Stimulated activated CD8-positive, alpha-beta memory T cell treated with anti-CD3 and anti-CD28 coated beads, Interleukin-4, amount 100 ng/mL, for 4 hours (primary cell): ENCODE measurements at places on chromosomes 2 and 18.
A peak's percentile ranks its signal among the peaks of the same experiment; 100 is the strongest.

GRCh38 chr18:25100418-25100817 is 251.5 kb downstream of the ZNF521 start:
- DNase-seq: no peak

DNA sequence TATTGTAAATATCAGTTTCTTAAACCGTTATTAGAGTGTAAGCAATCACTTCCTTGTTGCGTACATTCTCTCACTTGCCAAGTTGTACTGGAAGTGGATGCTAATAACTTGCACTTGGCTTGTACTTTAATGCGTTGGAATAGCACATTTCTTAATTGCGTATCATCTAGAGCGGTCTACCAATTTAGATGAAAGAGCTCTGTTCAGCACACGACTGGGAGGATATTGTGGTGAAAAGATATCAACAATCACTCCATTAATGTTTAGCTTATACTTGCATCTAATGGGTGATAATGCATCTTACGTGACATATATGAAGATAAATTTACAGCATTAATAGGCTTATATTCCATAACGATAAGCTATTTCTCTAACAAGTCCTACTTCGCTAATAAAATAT is 11.7 kb upstream of the TMEFF2 start:
- DNase-seq: no peak

DNA sequence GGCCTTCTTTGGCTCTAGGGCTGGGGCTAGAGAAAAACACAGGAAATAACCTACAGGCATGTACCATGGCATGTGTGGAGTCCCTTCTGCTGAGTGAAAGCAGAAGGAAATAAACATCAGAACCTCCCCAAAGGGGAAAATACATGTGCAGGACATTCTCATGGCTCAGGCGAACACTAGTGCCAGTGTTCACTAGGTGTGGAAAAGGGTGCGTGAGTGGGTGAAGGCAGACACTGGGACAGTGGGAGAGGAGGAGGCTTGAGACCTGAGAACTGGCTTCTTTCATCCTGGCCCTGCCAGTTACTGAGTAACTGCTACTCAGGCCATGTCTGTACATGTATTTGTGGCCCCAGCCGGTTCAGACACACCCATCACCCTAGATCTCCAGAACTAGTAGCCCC is 268.2 kb downstream of the PRKCE start:
- DNase-seq: no peak

DNA sequence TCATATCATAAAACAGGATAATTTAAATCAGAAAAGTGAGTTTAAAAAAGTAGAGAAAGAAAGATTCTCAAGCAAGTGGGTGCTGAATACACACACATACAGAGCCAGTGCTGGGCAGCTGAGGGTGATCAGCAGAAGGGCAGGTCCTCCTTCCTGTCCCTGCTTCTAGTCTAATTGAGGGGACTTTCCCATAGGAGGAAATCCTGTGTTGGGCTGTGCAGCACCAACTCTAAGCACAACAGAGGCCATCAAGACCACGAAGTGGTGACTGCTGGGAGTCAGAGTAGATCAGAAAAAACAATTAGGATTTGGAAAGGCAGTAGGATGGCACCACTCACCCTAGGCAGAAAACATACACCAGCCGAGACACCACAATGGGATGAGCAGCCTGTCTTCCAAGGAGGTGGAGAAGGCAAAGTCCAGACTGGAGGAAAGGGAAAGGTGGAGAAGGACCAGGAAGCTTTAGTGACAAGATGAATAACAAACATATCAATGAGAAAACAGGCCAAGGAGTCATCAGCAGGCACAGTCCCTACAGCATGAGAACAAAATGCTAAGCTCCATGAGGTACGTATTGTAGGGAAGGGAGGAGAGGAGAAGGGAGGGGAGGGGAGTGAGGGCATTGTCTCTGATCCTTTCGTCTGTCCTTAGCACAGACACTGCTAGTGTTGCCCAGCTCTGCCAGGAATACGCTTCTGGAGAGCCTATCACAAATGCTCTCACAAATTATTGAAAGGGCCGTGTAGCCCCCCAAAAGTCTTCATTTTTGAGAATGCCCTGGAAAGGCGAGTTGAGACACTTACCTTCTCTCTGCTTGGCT is 16.7 kb upstream of the MSGN1 start:
- no peak for DNase-seq

GRCh38 chr2:73870084-73870483 is 22.7 kb upstream of the ACTG2 start:
- no peak for DNase-seq

GRCh38 chr2:218394298-218395089 is 5.2 kb upstream of the CTDSP1 start:
- no peak for DNase-seq

DNA sequence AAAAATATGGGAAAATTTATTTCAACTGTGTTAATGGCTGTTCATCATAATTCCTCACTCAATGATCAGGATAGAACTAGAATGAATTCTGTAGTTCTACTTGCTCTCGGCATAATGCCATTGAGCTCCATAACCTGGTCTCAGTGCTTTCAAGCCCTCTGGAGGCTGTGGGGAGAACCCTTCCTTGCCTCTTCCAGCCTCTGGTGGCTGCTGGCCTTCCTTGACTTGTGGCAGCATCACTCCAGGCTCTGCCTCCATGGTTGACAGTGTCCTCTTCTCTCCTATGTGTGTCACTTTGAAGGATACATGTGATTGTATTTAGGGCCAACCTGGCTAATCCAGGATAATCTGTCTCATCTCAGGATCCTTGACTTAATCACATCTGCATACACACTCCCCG is 26.9 kb upstream of the CABYR start:
- no peak for DNase-seq

DNA sequence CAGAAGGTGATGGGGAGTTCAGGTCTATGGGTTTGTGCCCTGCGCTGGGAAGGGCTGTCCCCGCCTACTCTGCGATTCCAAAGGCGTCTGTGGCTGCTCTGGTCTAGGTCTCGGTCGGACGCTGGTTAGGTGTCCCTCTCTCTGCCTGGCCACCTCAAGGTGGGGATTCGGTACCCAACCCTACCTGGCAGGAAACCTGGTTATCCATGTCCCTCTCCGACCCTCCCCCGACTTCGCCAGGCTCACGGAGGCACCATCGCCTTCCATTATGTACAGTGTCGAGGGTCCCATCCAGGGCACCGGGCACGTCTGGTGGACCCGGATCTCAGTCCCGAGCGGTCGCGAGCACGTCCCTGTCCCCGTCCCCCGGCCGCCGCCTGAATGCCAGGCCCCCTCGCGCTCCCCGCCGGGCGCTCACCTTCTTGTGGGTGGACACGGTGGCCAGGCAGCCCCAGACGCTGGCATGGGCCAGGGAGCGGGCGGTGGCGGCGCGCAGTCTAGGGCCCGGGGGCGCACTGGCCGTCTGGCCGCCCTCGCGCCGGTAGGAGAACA is 628 bp downstream of the CREG2 start:
- DNase-seq: no peak

DNA sequence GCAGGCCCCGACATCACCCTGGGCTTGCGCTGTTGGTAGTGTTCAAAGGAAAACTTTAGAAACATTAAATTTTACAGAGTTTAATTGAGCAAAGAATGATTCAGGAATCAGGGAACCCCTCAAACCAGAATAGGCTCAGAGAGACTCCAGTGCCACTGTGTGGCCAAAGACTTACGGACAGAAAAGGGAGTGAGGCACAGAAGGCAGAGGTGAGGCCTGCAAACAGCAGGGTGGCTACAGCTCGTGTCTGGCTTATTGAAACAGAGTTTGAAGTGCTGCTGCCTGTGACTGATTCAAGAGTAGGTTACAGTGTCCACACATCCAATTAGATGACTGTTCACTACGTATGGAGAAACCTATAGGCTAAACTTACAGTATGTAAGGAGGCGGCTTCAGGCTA is 2.4 kb upstream of the CTDP1 start:
- no peak for DNase-seq

- no peak for DNase-seq
These were observed 19.8 kb upstream of the TXNDC2 start for GRCh38 chr18:9865764-9866490.

GRCh38 chr2:6937157-6937556 is 19.9 kb downstream of the RNF144A start:
- DNase-seq: no peak

DNA sequence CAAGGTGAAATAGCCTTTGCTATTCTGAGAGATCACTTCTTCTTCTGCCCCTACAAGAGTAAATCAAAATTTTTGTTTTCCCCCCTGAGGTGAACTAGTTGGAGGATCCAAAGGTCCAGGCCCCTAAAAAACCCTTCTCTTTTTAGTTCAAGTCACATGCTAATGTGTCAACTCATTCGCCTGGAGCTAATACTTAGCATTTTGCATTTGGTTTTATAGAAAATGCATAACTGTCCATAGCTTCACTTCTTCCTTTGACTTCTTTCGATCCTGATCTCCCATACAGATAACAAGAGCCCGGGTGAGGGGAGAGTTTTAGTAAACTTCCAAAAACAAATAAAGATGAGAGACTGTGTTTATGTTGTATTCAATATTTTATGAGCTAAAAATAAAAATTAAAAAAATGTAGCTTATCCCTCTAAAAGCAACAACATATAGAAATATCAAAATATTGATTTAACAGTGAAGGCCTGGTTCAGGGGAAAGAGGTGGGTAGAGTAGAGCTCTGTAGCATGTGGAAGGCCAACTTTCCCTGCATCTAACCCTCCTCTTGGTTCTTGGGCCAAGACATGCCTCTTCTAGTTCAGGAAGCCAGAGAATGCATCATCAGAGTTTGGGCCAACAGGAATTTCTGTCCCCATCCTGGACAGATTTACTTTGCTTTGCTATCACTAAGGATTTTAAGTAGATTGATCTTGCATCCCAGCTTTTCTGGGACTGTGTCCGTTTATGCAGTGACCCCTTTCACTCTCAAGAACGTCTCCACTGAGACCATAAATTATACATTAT is 333.8 kb downstream of the ALK start:
- no peak for DNase-seq

DNA sequence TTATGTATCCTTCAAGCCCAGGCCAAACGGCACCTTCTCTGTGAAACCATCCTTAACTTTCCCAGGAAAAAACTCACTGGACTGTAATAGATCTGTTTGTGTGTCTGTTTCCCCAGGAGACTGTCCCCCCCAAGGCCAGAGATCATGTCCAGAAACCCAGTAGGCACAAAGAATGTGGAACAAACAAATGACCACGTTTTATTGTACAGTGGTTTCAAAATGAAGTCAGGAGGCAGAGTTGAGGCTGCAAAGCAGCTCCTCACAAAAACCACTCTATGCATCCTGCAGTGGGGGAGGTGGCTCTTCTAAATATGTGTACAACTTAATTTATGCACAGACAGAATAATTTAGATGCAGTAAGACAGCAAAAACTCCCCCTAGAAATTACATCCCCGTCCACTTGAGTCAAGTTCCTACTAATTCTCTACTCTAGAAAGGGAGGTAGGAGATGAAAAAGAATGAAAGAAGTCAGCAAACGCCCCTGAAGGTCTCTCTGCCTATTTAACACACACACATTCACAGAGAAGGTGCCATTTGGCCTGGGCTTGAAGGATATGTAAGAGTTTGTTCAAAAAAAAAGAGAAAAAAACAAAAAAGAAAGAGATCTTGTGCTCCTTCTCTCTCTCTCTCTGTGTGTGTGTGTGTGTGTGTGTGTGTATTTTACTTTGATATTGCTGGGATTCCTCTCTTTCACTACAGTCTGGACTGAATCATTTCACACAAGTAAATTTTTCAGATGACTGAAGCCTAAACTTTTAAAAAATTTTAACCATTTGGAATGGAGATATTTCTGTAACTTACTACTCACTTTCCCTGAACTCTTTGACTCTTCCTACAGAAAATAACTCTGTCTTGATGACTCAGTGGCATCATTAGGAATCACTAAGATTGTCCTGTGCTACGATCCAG is 19.5 kb downstream of the BCL2 start:
- DNase-seq: no peak

- peak; percentile 66 for DNase-seq
These were observed 48.1 kb downstream of the PKDCC start for GRCh38 chr2:42095923-42096408.

DNA sequence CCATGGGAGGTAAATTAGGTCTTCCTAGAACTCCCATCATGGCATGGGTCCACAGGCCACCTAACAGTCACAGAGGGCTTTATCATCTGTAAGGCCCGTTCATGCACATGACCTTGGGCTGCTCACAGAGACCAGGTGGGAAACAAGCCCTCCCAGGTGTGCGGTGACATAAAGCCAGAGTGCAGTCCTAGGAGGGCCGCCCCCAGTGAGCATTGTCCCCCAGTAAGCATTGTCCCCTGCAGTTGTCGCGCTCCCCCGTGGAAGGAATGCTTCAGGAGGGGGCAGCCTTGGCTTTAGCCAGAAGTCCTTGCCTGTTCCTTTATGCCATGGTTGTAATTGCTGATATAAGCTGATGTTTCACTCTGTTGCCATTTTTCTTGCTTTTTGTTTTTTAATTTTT is 41.7 kb upstream of the LYPD6B start:
- no peak for DNase-seq

DNA sequence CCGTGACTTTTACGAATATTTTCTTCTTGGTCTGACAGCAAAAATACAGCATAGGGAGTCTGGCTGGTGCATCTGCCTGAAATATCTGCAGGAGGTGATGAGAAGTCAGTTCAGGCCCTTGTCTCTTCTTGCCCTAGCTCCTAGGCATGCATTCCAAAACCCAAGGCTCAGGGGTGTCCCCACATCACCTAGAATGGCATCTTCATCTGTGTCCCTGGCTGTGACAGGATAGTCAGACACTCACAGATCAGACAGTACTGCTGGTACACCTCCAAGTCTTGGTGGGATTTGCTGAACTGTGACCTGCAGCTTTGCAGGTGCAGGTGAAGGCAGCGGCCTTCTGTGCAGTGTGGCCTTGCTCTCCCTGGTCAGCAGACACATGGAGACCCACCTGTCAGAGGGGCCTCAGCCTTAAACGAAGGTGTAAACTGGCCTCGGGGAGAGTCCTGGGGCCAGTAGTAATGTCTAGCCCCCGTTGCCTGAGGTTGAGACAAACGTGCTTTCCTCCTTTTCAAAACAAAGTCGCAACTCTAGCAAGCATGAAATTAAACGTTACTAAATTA is 42.8 kb downstream of the MBP start:
- DNase-seq: no peak

- DNase-seq: no peak
These were observed 488.3 kb downstream of the DLGAP1 start for GRCh38 chr18:3966642-3967358.

- no peak for DNase-seq
These were observed 9.8 kb upstream of the CPS1 start for GRCh38 chr2:210546424-210547208.

DNA sequence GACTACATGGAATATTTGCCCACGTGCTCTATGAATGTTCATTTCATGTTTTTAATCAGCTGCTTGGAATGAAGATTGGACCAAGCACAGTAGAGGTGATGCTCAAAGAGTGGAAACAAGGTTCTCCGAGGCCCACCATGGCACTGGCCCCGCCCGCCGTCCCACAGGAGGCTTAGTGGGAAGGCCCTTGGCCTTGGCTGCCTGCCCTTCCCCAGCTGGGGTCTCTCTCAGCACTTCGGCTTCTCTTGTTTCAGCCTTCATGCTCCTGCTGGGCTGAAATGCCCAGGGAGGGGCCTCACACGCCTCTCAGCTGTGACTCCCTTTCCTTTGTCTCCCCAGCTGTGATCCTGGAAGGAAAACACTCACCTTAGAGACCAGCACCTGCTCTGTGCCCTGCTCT is 833.2 kb downstream of the GALR1 start:
- no peak for DNase-seq

- DNase-seq: no peak
These were observed 74.3 kb upstream of the CYRIA start for GRCh38 chr2:16739778-16740581.
